ENCODE measurements at places on chromosomes 2 and 18.

GRCh38 chr2:24833821-24834732 is 40.9 kb downstream of the CENPO start:
- no peak for DNase-seq

GRCh38 chr2:238910751-238911351 is 63.0 kb downstream of the TWIST2 start:
- DNase-seq: no peak

GRCh38 chr2:182416191-182416590 is 10.6 kb downstream of the PDE1A start:
- no peak for DNase-seq

GRCh38 chr2:23134726-23135125 is 250.3 kb upstream of the KLHL29 start:
- DNase-seq: no peak

DNA sequence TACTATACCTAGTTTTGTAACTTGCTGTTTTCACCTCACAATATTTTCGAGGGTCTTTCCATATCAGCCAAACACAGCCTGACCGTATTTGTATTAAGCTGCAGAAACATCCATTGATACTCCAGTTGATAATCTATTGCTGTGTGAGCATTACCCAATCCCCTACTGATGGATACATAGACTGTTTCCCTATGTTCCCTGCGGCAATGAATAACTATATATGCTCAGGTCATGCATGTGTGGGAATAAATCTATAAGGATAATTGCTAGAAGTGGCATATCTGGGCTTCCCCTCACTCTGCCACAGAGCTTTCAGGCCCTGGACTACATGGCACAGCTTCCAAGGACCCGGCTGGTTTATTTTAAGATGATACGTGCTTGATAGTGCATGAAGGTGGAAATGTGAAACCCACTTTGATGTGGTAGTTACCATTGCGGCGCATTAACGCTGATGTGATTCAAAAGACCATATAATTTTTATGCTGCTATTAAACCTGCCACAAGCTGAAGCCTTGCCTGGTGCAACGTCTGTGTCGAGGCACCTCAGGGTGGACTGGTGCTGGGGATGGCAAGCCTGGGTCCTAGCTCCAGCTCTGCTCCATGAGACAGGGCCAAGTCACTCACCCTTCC is 130.8 kb upstream of the MSH6 start:
- DNase-seq: no peak

GRCh38 chr2:86048888-86049287 is 56.8 kb downstream of the POLR1A start:
- no peak for DNase-seq

- no peak for DNase-seq
Observed at GRCh38 chr2:25313711-25314513, 27.8 kb downstream of the DNMT3A start.

GRCh38 chr2:129761569-129762021 is 217.9 kb upstream of the RAB6C start:
- DNase-seq: no peak

- DNase-seq: peak; percentile 16
Observed at GRCh38 chr2:104866883-104867812, 13.2 kb downstream of the POU3F3 start.

GRCh38 chr2:188975497-188976102 is 1.4 kb downstream of the COL3A1 start:
- DNase-seq: no peak

- no peak for DNase-seq
Observed at GRCh38 chr2:33126552-33126951, 179.8 kb downstream of the LTBP1 start.

GRCh38 chr2:105104208-105104731 is 66.4 kb downstream of the MRPS9 start:
- no peak for DNase-seq

- DNase-seq: no peak
Observed at GRCh38 chr2:38251940-38252339, 125.1 kb downstream of the ATL2 start.

DNA sequence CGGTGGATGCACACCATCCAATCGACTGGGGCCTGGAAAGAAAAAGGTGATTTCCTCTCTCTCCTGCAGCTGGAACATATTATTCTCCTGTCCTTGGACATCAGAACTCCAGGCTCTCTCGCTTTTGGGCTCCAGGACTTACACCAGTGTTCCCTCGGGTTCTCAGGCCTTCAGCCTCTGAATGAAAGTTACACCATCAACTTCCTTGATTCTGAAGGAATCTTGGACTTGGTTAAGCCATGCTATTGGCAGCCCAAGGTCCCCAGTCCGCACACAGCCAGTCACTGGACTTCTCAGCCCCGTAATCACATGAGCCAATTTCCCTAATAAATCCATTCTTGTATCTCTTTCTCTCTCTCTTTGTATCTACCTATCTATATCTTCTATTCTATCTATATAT is 418.9 kb downstream of the IRS1 start:
- DNase-seq: no peak

DNA sequence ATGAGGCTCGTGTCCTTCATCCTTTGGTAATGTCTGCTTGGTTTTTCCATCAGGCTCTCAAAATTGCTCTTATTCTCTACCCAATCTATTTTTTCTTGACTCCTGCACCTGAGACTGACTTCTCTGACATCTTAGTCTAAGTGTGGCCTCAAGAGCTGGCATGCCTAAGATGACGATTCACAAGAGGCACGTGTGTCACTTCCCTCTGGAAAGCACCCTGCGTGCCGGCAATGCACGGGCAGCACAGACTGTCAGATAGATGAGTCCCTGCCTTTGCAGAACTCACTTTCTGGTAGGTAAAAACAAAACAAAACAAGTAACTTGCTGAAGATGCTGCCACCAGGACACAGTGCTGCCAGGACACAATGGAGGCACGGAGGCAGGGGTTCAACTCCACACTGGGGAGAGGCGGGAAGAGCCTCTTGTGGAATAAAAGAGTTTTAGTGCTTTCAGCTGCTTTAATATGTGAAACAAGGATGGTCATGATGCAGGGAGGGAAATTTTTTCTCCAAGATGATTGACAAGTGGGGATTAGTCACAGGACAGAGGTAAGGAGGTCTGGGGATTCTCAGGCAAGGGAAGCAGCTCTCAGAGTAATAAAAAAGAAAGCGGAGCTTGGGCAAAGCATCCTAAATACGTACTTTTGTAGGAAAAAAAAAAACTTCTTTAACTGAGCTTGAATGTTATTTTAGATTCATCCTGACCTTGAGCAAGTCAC is 27.3 kb downstream of the CYB5A start:
- no peak for DNase-seq

DNA sequence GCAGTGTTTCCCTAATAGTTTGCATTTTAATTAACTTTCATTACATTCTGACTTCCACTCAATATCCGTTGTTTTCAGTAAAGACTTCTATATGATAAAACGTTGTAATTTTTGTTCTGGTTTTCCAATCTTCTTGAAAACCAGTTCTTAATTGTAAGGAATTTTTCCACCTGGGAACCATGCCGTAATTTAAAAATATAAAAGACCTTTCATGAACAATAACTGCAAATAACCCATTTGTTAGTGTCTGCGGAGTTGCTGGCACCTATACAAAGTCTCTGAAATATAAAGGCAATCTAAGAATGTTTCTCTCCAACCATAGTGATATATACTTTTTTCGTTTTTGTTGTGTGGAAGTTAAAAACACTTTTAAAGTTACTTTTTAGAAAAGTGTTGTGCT is 7.7 kb upstream of the SATB2 start:
- DNase-seq: no peak

- DNase-seq: no peak
Observed at GRCh38 chr2:71713581-71714580, 260.5 kb downstream of the DYSF start.

- DNase-seq: no peak
Observed at GRCh38 chr2:204974487-204974886, 429.2 kb downstream of the PARD3B start.

Measured in C1 segment of cervical spinal cord (tissue), 14 donors.